NT2/D1 (cell line): ENCODE measurements at places on chromosomes 5 and 9.
A peak's percentile ranks its signal among the peaks of the same experiment; 100 is the strongest.

GRCh38 chr5:151126199-151126645 is 31.4 kb downstream of the ANXA6 start:
- peak; percentile 15 for DNase-seq

DNA sequence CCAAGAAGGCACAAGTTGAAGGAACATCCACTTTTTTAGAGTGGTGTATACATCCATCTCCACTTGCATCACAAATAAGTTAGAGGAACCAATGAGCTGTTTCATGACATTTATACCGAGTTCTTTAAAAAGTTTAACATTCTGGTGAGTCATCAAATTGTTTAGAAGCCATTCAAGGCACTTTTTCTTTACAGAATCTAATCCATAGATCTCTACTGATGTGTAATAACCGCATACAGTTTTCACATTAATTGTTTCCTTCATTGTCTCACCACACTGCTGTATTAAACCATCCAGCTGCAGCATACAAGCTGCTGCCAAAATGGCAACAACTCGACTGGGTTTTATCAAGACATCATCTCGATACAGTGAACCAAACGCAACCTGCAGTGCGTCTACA is 744 bp downstream of the GMCL2 start:
- no peak for DNase-seq

GRCh38 chr5:111859533-111860270 is 102.7 kb upstream of the NREP start:
- no peak for DNase-seq

DNA sequence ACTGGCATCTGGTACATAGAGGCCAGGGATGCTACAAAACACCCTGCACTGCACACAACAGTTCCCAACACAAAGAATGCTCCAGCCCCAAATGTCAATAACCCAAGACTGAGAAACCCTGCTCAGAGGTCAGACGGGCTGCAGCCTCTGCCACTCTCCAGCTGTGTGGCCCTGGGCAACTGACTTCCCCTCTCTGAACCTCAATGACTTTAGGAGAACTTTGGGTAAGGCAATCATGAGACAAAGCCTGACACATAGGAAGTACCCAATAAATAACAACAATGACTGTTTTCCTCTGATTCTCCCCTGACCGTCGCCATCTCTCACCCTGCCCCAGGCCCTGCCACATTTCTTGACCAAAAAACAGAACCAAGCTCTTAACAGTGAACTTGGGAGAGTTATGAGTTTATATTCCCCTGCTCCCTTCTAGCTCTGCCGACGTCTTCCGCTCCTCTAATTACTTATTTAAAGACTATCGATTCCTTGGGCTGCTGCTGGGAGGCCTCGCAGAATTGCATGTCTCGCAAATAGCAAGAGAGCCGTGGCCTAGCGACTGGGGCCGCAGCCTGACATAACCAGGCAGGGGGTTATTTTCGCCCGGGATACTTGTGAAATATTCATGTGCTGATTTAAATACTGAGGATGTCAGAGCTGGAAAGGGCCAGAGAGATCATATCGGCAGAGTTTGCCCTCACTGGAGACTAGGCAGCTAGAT is 24.5 kb upstream of the CRB2 start:
- DNase-seq: no peak

GRCh38 chr9:109811876-109812275 is 31.9 kb downstream of the PALM2AKAP2 start:
- no peak for DNase-seq

- DNase-seq: no peak
Measured at GRCh38 chr9:34037626-34038025, 11.1 kb downstream of the UBAP2 start.

DNA sequence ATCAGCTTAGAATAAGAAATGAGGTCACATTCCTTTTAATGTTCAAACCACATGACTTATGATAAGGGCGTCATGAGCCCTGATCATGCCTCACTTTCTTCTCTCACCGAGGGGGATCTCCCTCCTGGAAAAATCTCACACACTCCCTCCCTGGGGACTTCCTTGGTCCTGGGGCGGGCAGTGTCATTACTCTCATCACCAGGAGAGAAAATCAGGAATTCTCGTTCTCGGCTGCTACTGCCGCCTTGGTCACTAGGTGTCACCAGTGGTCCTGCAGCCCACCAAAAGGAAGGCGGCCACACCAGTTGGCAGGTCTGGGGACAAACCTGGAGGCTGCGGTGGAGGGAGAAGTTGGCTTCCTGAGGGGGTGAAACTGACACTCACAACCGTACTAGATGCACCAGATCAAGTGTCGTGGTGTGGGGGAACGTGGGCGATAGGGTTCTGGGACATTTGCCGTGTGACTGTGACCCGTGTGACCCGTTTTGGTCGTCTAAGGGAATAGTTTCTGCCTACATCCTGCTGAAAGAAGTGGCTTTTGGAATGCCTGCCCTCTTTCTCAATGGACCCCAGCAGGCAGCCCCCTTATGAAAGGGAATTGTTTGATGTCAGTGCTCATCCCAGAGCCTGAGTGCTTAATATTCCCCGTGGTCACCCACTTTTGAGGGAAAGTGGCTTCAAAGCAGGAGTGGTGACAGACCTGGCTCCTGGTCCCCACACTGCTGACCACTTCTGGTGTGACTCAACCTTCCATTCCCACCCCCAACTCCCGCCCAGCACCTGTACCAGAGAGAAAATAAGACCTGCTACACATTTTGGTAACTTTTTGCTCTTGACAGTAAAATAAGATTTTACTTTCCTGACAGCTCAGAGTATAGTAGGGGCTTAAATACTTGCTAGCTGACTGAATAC is 63.2 kb downstream of the ACER2 start:
- peak; percentile 59 for DNase-seq

DNA sequence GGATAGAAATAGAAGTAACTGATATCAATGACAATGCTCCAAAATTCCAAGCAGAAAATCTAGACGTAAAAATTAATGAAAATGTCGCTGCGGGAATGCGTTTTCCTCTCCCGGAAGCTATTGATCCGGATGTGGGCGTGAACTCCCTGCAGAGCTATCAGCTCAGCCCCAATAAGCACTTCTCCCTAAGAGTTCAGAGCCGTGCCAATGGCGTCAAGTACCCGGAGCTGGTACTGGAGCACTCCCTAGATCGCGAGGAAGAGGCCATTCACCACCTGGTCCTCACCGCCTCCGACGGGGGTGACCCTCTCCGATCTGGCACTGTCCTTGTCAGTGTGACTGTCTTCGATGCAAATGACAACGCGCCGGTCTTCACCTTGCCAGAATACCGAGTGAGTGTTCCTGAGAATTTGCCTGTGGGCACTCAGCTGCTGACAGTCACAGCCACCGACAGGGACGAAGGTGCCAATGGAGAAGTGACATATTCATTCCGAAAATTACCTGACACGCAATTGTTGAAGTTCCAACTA is 818 bp downstream of the PCDHGA10 start:
- DNase-seq: no peak
